ENCODE measurements at places on chromosomes 3 and 15. TPM values are rescaled to one million over a fixed set of nuclear protein-coding genes. Genes with fewer than 3 reads are reported as not detected.

Gene SKOR1
- total RNA-seq = 0.23 TPM

Gene FETUB
- total RNA-seq = not detected

Gene WDR93
- 0.36 TPM for total RNA-seq

Gene IQCF5
- total RNA-seq = not detected

Gene SLC2A2
- total RNA-seq = 0.48 TPM

Gene PPIB
- total RNA-seq = 683 TPM

Gene P3H2
- total RNA-seq = 280 TPM

Gene LXN
- total RNA-seq = 7.0 TPM

Gene STARD5
- 2.0 TPM for total RNA-seq

Gene GP5
- total RNA-seq = 0.09 TPM

Gene SIDT1
- not detected for total RNA-seq

Gene ALDH1L1
- total RNA-seq = 0.93 TPM

- no peak for DNase-seq
Observed at GRCh38 chr15:78445875-78446274, 7.9 kb downstream of the IREB2 start.

DNA sequence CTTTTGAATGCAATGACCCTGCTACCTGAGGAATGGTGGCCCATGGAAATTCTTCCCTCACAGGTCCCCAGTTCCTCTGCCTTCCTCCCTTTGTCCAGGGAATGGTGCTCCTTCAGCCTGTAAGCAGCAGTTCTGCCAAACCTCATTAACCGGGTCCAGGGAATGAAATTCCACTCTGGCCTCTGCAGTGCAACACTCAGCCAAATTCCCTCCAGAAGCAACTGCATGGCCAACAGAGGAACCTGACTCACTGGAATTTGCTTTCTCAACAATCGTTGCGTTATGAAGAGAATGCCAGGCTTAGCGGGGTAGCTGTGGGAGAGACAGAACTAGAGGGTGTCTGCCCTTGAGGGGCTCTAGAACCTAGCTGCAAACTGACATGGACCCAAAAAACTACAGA is 449.4 kb upstream of the PROK2 start:
- DNase-seq = peak; percentile 26

- DNase-seq = no peak
Observed at GRCh38 chr3:42829083-42829627, 19.9 kb downstream of the ACKR2 start.

DNA sequence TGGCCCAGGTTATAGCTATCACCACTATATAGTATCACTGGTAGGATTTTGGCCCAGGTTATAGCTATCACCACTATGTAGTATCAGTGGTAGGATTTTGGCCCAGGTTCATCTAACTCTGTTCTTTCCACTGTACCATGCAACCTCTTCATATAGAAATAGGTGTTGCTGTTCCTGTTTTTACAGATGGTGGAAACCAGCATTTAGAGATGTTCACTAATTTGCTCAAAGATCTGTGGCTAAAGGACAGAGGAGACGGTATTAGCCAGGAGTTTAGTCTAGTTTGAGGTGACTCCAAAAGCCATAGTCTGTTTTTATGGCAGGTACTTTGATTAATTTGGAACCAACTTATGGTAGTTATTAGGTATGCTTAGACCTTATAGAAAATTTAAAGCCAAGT is 3.1 kb downstream of the LRCH3 start:
- DNase-seq = no peak

DNA sequence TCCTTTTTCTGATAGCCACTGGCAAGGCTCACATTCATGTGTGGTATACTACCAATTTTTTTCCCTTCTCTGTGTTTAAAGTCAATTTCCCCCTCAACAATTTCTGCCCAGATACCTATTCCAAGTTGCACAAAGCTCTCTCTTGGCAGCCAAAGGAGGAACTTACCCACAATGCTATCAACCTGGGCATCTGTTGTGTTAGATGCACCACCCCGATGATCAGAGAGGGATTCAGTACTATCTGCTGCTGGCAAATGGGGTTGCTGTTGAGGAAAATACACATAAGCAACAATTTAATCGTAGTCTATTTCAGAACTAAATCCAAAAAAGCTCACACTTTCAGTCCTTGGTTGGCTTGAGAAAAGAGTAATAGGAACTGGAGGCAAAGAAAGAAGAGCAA is 46.1 kb downstream of the AAGAB start:
- no peak for DNase-seq

GRCh38 chr15:39594446-39595337 is 13.8 kb downstream of the THBS1 start:
- DNase-seq = no peak

DNA sequence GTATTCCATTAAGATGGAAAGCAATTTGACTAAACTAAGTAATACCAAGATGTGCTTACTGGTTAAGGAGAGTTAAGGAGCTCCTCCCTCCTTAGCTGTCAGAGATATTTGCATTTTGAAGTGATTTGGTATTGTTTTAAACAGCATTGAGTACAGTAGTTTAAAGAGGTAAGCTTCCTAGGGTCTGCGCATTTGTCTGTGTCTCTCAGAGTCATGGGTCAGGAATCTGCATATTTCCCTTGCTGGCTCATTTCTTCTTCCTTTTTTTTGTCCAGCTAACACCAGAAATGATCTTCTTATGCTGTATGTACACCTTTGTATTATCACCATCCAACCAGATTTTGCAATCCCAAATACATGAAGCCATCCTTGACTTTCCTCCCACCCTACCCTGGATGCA is 163.0 kb upstream of the BFSP2 start:
- no peak for DNase-seq

DNA sequence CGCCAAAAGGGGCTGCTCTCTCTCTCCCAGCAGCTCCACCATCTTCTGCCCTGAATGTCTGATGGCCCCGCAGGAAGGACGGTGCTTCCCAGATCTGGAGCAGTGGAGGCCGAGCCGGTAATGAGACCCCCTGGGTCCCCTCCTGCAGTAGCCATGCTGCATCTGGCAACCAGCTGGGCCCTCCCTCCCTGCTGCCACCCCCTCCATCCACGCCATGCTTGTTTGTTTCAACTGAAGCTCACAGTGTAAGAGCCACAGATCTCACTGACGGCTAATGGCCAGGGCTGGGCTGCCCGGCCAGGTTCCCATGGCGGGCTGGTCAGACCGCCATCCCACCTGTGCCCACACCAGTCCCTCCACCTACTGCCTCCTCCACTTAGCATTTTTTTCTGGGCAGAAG is 260.8 kb downstream of the UACA start:
- no peak for DNase-seq

DNA sequence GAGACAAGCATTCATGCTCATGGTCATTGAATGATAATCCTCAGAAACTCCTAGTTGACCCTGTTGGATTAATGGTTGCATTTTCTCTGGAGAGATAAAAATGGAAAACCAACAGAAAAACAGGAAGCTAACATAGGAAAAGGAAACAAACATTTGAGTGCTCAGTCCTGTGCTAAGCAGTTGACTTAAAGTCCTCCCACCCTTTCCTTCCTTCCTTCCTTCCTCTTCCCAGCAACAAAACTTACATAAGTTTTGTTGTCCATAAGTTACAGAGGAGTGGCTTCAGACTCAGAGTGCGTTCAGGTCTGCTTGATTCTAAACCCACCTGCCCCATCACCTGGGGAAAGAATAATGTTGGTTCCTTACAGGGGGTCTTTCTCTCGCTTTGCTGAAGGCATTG is 163.8 kb upstream of the RGMA start:
- no peak for DNase-seq

GRCh38 chr3:47874438-47874837 is 71.5 kb downstream of the DHX30 start:
- peak; percentile 36 for DNase-seq

- DNase-seq = no peak
Observed at GRCh38 chr3:190696777-190697501, 165.6 kb downstream of the GMNC start.

GRCh38 chr3:45785605-45786150 is 10.7 kb downstream of the SLC6A20 start:
- peak; percentile 17 for DNase-seq

DNA sequence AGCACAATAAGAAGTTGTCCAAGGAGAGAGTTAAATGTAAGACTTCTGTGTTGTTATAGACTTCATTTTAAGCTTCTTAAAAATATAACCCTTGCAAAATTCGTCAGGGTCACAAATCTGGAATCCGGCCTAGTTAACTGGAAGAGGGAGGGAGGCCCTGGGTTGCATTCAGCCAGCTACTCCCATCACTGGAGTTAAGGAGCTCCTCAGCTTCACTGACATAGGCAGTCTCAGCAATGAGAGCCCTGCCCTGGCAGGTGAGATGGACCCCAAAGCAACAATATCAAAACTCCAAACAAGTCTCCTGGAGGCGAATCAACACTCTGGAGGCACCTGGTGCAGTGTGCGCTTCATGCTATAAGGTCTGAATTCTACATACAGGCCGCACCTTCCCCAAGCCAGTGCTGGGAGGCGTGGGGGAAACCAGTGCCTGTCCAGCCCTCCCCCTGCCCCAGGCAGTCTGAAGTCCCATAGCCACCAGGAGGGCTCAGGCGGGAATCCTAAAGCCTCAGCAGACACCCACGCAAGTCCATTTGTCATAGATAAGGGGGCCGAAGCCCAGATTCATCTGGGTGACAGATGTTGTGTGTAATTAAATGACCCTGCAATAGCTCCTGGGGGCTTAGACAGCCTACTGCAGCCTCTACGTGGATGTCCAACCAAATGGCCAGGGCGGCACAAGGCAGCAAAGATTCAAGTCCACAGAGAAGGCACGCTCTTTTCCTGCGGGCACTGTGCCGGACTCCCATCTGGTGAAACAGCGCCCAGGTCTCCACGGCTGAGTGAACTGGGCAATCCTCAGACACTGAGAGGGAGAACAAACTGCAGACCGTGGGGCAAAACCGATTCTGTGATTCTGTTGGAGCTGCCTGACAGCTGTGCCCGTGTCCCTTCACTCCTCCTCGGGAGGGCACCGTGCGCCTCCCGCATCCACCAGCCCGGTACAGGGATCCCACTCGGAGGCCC is 64.9 kb downstream of the ATP10A start:
- DNase-seq = no peak

DNA sequence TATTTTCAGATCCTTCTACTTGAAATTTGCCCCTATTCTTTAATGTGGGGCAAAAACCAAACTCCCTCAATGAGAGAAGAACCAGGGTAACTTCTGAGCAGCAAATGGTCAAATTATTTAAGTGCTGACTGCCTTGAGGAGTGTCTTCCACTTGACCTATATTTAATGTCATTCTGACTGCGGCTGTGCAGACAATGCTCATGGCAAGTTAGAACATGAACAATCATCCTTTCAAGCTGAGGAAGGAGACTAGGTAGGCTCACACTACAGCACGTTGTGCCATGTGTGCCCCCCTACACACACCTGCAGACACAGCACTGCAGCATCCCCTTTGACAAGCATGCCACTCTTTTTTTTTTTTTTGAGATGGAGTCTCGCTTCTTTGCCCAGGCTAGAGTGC is 98.2 kb downstream of the OSBPL10 start:
- no peak for DNase-seq

- DNase-seq = peak; percentile 17
Observed at GRCh38 chr3:184461219-184461618, 81.4 kb downstream of the CHRD start.

DNA sequence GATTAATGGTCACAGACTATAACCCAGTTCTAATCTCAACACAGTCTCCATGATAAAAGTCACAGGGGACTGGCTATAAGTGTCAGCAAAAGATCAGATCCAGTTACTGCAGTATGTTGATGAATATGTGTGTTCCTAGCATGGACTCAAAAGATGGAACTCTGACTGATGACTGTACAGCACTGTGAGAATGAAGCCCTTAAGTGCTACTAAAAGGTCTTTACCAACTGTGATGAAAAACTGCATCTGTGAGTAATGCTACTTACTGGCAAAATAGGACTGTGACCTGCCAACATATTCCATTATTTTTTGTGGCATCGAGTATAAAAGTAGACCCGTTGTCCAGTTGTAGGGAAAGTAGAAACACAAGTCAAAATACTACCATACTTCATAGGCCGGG is 284.2 kb downstream of the ROBO2 start:
- no peak for DNase-seq

- no peak for DNase-seq
Observed at GRCh38 chr3:31390466-31390865, 142.3 kb upstream of the STT3B start.

DNA sequence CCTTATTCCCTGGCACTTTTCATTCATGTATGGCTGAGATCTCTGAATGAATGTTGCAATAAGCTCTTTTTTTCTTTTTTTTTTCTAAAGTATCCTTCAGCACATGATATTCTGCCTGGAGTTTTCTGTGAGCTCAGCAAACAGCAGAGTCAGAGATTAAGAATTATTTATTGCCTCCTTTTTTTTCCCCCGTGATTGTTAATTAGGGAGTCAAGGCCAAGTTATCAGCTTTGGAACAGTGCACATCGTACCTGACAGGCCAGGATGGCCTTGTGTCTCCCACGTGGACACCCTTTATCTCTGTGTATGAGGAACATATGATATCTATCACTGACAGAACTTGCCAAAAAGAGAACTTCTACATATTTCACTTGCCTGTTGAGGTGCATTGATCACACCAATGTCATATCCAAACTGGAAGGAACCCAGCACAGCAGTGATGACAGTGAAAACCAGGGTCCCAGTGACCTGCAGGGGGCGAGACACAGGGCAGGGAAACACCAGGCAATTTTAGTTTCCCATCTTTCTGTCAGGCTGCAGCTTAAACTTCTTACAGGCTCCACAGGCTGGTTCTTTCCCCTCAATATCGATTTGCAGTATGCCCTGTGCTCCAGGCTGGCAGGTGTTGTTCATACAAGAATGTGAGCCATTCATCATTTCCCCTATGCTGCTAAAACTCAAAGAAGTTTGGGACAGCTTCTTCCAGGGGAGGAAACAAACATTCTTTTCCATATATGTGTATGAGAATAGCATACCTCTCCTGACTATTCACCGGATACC is 8.2 kb downstream of the SLC2A2 start:
- peak; percentile 79 for DNase-seq

DNA sequence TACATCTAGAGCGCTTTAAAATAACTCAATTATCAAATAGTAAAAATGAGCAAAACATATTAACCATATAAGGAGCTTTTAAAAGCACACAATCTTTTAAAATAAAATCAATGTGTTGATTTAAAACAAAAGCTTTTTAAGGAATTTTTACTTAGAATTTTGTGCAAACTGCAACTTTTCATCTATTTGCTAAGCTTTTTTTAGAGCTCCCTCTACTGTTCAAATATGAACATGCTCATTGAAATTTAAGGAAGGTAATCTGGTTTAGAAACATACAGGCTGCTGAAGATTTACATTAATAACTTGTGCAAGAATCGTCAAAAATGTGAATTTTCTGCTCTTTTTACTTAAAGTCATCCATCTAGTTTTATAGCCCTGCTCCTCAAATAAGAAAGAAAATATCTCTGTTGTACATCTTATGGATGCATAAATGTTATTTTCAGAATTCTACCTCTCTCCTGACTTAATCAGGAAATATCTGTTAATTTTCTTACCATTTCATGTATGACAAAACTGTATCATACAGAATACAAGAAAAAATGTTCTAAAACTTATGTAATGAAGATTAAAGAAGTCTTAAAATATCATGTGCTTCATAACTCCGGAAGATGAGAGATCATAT is 469.4 kb upstream of the ROBO2 start:
- DNase-seq = no peak
